Panc1 (cell line): ENCODE measurements at places on chromosomes 6 and 20. TPM values are rescaled to one million over a fixed set of nuclear protein-coding genes. Genes with fewer than 3 reads are reported as not detected.

Gene EPM2A
- total RNA-seq: 5.7 TPM

Gene CRYBG1
- 32.3 TPM for total RNA-seq

Gene MLN
- total RNA-seq: not detected

Gene FAM209B
- not detected for total RNA-seq

Gene CDS2
- total RNA-seq: 54.0 TPM

Gene HBS1L
- 79.2 TPM for total RNA-seq

Gene RIPPLY2
- 6.5 TPM for total RNA-seq

Gene NXT1
- 31.3 TPM for total RNA-seq

Gene TFAP2D
- total RNA-seq: not detected

Gene TNF
- 0.64 TPM for total RNA-seq

Gene TSHZ2
- total RNA-seq: 0.36 TPM

Gene BPIFB4
- total RNA-seq: not detected

Gene WFDC5
- not detected for total RNA-seq

Gene TMEM217
- total RNA-seq: 4.0 TPM

Gene HLA-G
- 0.62 TPM for total RNA-seq

Gene COL10A1
- not detected for total RNA-seq

Gene GABRR1
- total RNA-seq: not detected

Gene ADA
- 53.8 TPM for total RNA-seq

Gene MOCS1
- 0.98 TPM for total RNA-seq

Gene TRAPPC3L
- total RNA-seq: not detected

Gene TRIM10
- total RNA-seq: not detected

Gene KCNK15
- total RNA-seq: 7.4 TPM

Gene APCDD1L
- total RNA-seq: 0.62 TPM

Gene DNAH8
- total RNA-seq: not detected

Gene SCRT2
- total RNA-seq: not detected

Gene MYCT1
- total RNA-seq: not detected

Gene GTSF1L
- total RNA-seq: not detected

Gene PSORS1C2
- total RNA-seq: not detected

Gene PNLDC1
- total RNA-seq: not detected

Gene CLDN20
- total RNA-seq: not detected

Gene MRPL14
- total RNA-seq: 82.0 TPM

Gene BMP2
- total RNA-seq: 0.23 TPM

Gene MAN1A1
- total RNA-seq: 3.2 TPM

Gene IRAK1BP1
- total RNA-seq: 2.2 TPM

Gene AVP
- total RNA-seq: not detected

Gene TINAG
- total RNA-seq: not detected

Gene NDUFAF4
- 42.0 TPM for total RNA-seq

Gene SIRPD
- total RNA-seq: not detected

Gene CST2
- total RNA-seq: not detected

Gene ENPP5
- total RNA-seq: not detected

Gene LY6G5C
- 0.62 TPM for total RNA-seq

Gene XKR7
- total RNA-seq: 6.2 TPM

Gene AIF1
- 0.44 TPM for total RNA-seq

Gene GPX5
- not detected for total RNA-seq

Gene FOXQ1
- 11.7 TPM for total RNA-seq

Gene MAPK14
- total RNA-seq: 42.3 TPM

Gene TGM3
- total RNA-seq: not detected

Gene ACTR5
- 12.1 TPM for total RNA-seq

Gene BNIP5
- not detected for total RNA-seq

Gene TRIM40
- total RNA-seq: not detected

Gene MICA
- total RNA-seq: 33.9 TPM
